ENCODE measurements at places on chromosomes 3 and 15.

GRCh38 chr3:161150001-161150525 is 44.9 kb upstream of the B3GALNT1 start:
- DNase-seq: no peak

DNA sequence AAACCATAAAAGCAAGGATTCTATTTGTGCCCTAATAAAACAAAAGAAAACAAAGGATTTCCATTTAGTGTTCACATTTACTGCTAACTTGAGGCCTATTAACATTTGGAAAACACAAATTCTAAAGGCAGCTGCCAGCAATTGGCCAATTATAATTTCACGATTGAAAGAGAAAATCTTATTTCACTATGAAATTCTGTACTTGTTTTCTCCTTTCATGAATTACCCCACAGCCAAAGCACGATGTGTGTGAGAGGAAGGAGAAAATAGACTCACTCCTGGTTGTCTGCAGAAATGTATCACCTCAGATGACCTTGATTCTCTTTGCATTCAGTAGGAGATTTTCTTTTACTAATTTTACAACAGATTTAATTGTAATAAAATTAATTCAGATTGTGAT is 242.8 kb upstream of the GBE1 start:
- no peak for DNase-seq

- no peak for DNase-seq
Measured at GRCh38 chr3:171285287-171285686, 174.9 kb downstream of the TNIK start.

DNA sequence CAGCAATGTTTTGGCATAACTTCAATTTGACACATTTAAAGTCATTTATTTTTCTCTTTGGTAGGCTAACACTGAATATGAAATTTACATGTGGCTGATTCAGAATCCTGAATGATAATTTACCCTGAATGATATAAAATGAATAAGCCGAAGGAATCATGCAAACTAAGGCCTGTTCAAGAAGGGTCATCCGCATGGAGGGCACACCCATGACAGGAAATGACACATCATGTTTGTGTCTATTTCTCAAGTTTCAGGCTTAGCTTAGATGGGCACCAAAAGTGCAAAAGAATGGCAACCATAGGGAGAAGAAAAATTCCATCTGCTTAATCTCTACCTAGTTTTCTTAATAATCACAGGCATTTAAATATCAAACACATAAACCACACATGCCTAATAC is 141.5 kb downstream of the DUT start:
- no peak for DNase-seq

- no peak for DNase-seq
Measured at GRCh38 chr3:72627271-72627670, 221.0 kb downstream of the SHQ1 start.

- DNase-seq: no peak
Measured at GRCh38 chr3:42066516-42067181, 24.5 kb upstream of the TRAK1 start.

GRCh38 chr3:197793247-197793646 is 2.2 kb downstream of the LRCH3 start:
- no peak for DNase-seq

- DNase-seq: no peak
Measured at GRCh38 chr3:57961828-57962447, 46.3 kb upstream of the FLNB start.

- no peak for DNase-seq
Measured at GRCh38 chr15:97893967-97894366, 66.5 kb upstream of the ARRDC4 start.

DNA sequence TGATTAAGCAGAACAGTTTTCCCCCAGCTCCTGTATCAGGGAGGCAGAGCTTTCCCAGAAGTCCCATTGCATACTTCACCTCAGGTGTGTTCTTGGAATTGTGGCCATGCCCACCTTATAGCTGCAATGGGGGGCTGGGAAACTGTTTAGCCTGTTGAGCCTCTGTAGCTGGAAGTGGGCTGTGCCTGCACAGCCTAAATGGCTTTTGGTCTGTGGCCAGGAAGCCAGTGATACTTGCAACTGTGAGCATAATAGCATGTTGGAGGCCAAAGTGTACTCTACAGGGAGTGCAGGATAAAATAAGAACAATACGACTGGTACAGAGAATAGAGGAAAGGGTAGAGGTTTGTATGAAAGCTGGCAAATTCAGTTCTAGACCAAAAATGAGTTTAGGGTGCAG is 248.5 kb downstream of the PTPRG start:
- no peak for DNase-seq

DNA sequence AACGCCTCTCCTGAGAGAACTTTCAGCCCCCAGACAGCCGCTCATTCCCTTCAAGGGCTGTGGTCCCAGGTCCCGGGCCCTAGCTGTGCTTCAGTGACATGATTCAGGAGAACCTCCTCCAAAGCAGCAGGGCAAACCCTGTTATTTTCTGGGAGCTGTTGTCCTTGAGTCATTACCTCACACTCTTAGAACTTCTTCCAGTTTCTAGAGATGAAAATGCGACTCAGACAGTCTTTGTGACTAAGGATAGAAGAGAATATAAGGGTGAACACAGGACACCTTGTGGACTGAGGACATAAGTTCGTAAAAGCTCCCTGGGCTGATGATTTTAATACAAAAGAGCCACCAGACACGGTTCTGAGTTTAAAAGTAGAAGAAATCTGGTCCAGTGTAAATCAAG is 203.8 kb downstream of the RORA start:
- DNase-seq: no peak

- no peak for DNase-seq
Measured at GRCh38 chr3:48428572-48429316, 1.1 kb downstream of the PLXNB1 start.

DNA sequence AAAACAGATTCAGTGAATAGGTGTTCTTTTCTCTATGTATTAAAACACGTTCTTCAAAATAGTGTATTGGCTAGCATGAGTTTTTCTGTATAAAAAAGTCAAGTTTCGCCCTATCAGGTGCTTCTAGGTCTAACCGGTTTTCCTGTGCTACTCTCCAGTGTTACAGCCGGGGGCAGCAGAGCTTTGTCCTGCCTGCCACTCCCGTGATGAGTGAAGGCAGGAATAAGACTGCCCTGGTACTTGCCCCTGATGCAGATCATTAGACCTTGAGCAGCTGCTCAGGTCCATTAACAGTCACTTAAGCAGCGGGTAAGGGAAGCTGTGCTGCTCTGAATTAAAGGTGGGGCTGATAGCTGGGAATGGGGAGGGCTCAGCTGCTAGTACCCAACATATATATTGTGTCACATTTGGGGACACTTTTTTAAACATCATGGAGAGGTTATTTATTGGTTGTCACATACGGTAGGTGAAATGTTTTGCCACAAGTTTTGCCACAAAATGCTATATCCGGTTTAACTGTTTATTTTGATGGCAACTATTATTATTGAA is 1.3 kb upstream of the UNC13C start:
- no peak for DNase-seq

DNA sequence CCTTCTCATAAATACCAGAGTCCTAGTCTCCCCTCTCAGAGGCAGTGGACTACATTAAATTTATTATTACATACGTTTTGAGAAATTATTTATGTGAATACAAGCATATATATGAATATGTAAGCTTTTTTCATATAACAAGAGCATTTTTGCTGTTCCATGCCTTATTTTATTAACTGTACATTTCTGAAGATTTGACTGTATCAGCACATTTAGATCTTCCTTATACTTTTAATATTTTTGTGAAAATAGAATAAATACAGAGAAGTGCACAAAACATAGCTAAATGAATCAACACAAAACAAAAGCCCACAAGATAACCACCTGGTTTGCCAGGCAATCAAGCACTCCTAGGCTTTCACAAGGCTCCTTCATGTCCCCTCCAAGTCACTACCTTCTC is 27.8 kb downstream of the HHLA2 start:
- DNase-seq: no peak

GRCh38 chr3:100928638-100929428 is 64.4 kb downstream of the ABI3BP start:
- no peak for DNase-seq

DNA sequence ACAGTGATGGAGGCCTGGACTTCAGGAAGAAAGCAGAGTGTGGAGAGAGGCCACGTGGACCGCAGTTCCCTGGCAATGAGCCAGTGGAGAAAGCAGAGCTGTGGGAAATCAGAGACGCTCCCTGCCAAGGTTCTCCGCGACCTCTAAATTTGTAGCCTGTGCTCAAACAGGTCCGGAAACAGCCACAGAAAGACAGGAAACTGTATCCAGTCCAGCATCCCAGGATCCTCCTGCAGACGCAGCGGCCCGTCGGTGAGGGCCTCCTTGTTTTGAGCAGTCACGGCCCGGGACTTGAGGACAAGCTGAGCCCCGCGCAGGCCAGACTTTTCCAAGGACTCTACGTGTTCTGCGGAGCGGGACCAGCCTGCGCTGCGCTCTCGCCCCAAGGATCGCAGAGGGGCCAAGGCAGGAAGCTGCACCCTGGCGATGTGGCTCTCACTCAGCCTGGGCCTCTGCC is 22.3 kb downstream of the RPSA start:
- DNase-seq: no peak

GRCh38 chr3:55075846-55076245 is 148.0 kb upstream of the LRTM1 start:
- no peak for DNase-seq

- no peak for DNase-seq
Measured at GRCh38 chr15:91132079-91132478, 32.0 kb downstream of the SV2B start.

DNA sequence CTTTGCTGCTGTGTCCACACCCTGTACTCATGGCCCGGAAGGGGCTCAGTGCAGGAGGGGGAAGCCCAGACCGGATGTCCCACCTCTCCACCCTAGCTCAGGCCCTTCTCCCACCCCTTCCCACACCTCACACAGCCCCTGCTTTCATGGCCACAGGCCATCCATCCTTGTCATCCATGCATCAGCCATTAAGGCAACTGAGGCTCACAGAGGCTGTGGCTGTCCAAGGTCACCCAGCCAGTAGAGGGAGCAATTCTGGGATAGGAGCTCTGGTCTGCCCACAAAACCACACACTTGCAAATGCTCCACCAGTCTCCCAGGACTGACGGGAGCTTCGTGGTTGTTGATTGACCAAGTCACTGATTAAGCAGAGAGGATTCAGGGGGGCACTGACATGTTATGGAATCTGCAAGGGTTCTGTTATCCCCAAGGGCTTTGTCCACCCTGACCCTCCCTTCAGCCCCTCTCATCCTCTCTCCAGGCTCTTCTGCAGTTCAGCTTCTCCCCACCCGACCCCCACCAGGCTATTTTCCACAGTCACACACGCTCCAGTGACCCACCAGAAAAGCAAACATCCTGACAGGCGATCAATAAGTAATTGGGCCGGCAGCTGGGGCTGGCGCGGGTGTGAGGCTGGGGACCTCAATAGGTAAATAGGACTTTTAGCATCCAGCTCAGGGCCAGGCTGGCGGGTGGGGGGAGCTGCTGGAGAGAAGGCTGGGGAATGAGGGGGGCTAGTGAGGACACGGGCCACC is 15.1 kb downstream of the LINGO1 start:
- no peak for DNase-seq

GRCh38 chr3:14475621-14476020 is 64.5 kb downstream of the GRIP2 start:
- no peak for DNase-seq

- DNase-seq: no peak
Measured at GRCh38 chr15:96125721-96126415, 204.6 kb upstream of the NR2F2 start.

- DNase-seq: no peak
Measured at GRCh38 chr3:156373654-156374053, 181.3 kb downstream of the SSR3 start.

DNA sequence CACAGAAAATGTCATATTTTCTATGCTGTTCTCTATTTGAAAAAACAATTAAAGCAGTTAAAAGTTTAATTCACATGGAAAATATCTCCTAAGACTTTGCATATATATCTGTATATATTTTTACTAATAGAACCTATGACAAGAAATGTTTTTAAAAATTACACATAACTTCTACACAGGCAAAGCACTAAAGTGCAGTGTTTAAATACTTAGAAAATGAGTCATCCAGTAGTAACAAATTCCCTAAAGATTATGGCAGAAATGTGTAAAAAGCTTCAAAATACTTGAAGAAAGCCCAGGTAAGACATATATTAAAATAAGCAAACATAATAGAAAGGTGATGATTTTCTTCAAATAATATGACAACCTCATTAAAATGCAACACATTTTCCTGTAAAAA is 236.6 kb downstream of the TBC1D5 start:
- DNase-seq: no peak

DNA sequence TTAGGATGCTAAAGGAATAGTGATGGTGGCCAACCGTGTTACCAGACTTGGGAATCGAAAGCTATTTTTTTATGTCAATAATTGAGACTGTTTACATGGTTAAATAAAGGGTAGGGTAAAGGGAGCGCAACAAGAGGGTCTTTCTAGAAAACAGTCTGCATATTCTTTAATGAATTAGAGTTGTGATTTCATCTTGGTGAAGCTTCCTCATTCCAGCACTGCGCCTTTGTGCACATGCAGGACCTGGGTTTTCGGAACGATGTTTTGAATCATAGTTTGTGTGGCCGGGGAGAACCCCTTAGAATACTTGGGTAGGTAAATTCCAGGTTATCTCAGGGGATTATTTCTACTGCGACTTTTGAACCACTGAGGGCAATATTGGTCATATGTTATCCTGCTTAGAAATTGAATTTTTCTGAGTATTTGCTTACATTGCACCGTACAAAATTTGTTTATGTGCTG is 1.3 kb downstream of the PIK3CA start:
- no peak for DNase-seq

GRCh38 chr3:134307425-134307824 is 56.8 kb upstream of the RYK start:
- DNase-seq: no peak

- no peak for DNase-seq
Measured at GRCh38 chr15:70605606-70606410, 157.6 kb downstream of the UACA start.

GRCh38 chr3:52017586-52017985 is 21.9 kb upstream of the RPL29 start:
- DNase-seq: no peak

- DNase-seq: no peak
Measured at GRCh38 chr3:165210132-165210531, 13.9 kb upstream of the SLITRK3 start.

DNA sequence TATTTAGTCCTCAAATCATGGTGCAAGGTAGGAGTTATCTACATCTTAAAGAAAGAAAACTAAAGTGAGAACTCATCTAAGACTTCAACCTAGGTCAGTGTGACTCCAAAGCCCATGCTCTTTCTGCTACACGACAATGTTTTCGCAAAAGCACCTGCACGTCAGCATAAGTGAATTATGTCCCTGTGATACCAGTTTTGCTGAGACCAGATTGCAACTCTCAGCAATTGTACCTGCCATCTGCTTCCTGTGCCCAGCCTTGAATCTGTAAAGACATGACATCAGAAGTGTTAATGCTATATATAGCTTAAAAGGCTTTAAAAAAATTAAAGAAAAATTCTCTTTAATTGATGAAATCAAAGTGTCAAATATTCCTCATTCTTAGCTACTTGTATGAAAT is 43.4 kb downstream of the RETNLB start:
- DNase-seq: no peak

GRCh38 chr3:109887293-109887692 is 549.9 kb upstream of the DPPA4 start:
- no peak for DNase-seq

All from activated naive CD8-positive, alpha-beta T cell treated with anti-CD3 and anti-CD28 coated beads, Interleukin-2, amount 50 U/mL, for 16 hours (primary cell).